Fibroblast of skin of left biceps (primary cell): ENCODE measurements at places on chromosomes 2 and 18.

DNA sequence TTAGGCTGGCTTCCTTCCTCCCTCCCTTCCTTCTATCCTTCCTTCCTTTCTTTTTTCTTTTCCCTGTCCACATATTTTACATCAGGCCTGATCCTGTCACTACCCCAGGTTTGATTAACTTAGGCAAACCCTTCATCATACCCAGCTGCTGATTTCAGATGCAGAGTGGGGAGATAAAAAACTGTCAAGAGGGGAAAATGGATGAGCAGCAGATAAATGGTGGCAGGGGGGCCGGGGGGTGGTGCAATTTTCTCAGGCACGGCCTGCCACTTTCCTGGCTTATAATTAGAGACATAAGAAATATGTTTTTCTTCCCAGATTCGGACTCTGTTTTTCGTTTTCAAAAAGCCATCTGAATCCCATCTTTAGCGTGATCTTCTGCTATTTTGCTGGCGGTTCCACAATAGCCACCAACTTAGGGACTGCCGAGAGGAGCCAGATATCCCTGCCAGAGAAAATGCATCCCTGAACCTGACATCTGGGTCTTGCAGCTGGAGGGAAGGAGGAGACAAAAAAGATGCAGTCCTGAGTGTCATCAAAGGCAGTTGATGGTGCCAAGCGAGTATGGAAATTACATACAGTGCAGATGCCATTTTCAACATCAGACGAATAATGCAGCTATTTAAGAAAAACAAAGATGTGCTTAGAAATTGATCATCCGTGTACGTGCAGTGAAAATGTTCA is 49.9 kb downstream of the CXCR4 start:
- DNase-seq = no peak

GRCh38 chr2:45822272-45822630 is 170.8 kb downstream of the PRKCE start:
- no peak for DNase-seq

DNA sequence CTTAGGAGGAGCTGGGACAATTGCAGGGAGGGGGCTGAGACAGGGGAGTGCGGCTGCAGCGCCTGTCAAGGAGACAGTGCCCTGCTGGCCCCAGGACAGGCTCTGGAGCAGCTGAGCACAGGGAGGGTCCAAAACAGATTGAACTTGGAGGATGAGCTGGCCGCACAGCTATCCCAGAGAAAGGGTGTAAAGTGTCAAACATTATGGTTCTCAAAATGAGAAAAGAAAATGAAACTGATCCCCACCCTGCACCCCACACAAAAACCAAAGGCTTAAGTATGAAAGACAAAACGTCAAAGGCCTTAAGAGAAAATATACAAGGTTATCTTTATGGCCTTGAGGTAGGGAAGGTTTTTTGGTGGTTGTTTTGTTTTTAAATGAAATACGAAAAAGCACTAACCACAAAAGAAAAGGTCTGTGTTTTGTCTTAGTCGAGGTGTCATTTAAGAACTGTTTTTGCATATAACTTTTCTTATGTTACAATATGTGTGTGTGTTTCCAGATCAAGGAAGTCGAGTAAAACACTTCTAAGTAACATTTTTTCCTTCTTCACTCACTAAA is 111.8 kb downstream of the HDAC4 start:
- DNase-seq = no peak

DNA sequence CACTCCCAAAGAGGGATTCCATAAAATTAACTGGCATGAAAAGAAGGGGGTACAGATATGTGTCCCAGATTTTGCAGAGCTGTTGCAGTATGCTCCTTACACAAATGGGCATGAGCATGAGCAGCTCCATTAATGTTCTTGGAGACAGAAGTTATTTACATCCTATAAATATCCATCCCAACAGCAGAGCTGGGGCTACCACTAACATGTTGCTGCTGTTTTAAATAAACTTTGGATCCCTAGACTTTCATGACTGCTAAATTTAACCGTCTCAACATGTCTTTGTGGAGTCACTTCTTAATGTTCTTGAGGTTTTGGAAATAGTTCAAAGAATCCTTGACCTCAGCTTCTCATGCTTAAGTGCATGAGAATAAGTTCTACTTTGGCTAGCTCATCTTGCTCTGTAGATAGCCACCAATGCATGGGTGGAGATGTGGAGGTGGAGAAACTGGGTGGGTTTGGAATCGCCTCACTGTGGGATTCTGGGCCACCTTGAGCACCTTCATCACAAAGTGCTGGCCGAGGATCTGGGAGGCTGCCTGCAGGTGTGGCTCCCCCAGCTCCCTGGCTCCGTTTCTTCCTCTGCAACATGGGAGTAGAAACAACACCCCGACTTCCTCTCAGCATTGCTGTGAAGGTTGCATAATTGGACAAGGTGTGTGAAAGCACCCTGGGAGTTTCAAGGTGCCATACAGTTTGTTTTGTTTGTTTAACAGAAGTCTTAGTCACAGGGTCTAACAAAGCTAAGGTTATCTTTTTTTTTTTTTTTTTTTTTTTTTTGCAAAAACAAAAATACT is 307.2 kb downstream of the MYCN start:
- DNase-seq = no peak

DNA sequence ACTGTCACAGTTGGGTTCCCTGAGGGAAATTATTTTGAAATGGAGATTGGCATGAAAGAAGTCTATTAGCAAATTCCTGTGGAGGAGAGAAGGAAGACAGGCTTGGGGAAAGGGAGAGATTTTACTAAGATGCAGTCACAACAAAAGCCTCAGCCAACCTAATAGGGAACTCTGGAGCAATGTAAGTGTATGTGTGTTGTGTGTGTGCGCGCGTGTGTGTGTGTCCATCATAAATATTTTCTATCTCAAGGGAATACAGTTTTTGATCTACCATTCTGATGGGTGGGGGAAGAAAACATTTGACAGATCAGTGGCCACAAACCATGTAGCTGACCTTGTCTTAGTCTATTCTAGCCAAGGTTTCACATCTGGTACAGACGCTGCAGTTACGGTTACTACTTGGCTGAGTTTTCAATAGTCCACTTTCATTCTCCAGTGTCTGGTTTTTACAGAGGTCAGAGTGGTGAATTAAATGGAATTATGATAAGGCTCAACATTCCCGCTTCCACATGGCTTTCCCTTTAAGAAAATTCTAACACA is 72.6 kb downstream of the MREG start:
- DNase-seq = no peak

DNA sequence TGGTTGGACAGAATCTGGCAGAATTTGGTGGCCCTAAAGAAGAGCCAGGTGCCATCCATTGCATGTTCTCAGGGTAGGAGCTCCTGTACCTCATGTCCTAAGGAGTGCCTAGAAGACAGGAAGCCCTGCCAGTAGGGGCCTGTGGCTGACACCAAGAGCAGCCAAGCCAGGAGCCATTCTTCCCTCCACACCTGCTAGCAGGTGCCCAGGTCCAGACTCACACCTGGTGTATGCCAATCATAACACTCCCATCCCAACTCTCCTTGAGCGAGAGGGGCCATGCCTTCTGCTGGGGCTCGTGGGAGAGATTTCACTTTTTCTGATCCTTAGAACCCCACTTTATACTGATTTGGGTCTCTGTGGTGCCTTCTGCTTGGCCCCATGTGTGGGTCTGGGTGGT is 26.5 kb upstream of the TMEM37 start:
- DNase-seq = no peak

- DNase-seq = no peak
Observed at GRCh38 chr2:236726701-236727450, 157.3 kb downstream of the ACKR3 start.

GRCh38 chr2:226337941-226338600 is 461.5 kb downstream of the IRS1 start:
- no peak for DNase-seq

- DNase-seq = no peak
Observed at GRCh38 chr2:232875256-232876121, 5.4 kb downstream of the SNORC start.

DNA sequence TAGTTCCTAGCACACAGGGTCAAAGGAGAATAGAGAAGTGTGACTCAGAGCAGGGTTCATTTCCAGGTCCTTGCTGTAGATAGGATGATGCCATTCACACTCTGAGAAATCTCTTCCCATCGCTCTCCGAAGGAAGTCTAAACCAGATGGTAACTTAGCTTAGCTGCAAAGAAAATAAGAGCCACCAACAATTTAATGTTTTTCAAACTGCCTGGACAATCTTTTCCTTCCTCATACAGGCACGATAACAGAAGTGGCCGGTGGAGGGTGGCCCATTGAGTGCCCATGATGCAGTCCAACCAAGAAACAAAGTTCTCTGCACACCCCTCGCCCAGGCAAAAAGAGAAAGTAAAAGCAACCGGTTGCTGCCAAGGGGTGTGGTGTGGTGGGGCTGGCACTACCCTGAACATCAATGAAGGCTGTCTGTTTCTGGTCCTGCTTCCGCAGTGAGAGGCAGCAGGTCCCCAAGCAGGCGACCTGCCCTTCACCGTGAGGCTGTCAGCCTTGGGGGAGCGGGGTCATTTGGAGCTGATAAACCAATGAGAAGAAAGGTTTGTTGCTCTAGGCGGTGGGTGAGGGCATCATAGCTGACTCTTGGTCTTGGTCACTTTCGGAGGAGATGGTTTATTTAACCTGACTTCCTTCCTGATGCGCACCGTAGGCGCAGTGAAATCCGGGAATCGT is 105.6 kb upstream of the CD302 start:
- DNase-seq = no peak

DNA sequence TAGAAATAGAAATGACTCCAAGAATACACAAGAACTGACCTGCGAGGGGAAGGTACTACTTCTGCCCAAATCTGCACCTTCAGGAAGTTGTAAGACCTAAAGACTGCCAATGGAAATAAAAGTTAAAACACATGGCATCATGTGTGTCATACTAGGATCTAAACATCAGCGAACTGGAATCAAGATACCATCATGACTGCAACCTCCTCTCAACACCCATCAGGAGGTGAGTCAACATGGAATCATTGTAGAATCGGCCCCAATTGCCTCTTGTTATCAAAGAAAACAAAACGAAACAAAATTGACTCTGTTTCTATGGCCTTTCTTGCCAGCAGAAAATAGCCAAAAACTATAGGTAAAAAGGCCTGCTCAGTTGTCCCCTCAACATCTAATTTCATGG is 15.1 kb downstream of the RDH14 start:
- DNase-seq = no peak

- no peak for DNase-seq
Observed at GRCh38 chr2:235672720-235673119, 178.9 kb downstream of the AGAP1 start.

GRCh38 chr2:216370961-216371712 is 1.1 kb downstream of the MARCHF4 start:
- no peak for DNase-seq

- DNase-seq = no peak
Observed at GRCh38 chr18:61308004-61308403, 25.2 kb upstream of the CDH20 start.

GRCh38 chr2:121120411-121120810 is 164.6 kb downstream of the TFCP2L1 start:
- no peak for DNase-seq

GRCh38 chr2:159050426-159050825 is 82.0 kb downstream of the TANC1 start:
- DNase-seq = no peak

- no peak for DNase-seq
Observed at GRCh38 chr2:237870754-237871651, 11.6 kb downstream of the RAMP1 start.

DNA sequence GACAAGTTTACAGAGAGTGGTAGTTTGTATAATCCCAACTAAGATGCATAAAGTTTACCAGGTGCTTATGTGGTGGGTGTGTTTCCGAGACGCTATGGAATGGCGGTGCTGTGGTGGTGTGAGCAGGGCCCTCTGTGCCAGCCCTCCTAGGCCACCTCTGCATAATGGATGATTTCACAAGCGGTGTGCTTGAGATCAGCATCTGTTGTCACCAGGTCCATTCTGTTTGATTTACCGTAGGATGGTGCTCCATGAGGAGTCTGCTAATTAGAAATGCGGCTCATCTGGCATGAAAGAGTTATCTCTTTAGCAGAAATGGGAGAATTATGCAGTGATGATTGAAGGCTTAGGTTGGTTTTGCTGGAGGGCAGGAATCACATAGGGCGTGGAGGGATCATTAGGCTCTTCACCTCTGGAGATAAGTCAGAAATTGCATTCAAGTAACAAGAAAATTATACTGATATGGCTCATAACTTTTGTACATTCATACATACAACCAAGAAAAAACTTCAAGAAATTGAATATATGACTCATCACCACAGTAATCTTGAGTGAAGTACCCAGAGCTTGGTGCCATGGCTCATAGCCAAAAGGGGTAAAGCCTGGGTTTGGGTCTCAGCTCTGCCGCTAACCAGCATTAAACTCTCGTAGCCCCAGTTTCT is 41.4 kb downstream of the CRIM1 start:
- no peak for DNase-seq

- no peak for DNase-seq
Observed at GRCh38 chr18:74804677-74805076, 207.0 kb downstream of the ZNF407 start.
